HCT116 (cell line): ENCODE measurements at places on chromosomes 6 and 20. TPM values are rescaled to one million over a fixed set of nuclear protein-coding genes. Genes with fewer than 3 reads are reported as not detected.

The GPLD1 gene
- 2.1 TPM for total RNA-seq

The CCDC170 gene
- total RNA-seq: 0.12 TPM

The MOG gene
- total RNA-seq: not detected

The ZNF318 gene
- total RNA-seq: 15.2 TPM

GRCh38 chr6:123323452-123324329 is 313.1 kb downstream of the TRDN start:
- DNase-seq: no peak
- H3K27me3 ChIP-seq: peaks cover 11% of the 10 kb centered on the region
- H3K4me3 ChIP-seq: no peak overlapping the region

DNA sequence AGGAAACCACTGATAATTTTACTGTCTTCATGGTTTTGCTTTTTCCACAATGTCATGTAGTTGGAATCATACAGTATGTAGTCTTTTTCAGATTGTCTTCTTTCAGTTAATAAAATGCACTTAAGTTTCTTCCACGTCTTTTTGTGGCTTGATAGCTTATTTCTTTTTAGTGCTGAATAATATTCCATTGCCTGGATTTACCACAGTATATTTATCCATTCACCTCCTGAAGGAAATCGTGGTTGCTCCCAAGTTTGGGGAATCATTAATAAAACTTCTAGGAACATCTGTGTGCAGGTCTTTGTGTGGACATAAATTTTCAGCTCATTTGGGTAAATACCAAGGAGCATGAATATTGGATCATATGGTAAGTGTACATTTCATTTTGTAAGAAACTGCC is 38.8 kb upstream of the ZNFX1 start:
- H3K27me3 ChIP-seq: peaks cover 7% of the 10 kb centered on the region; the same call in 1 of the 2 replicates
- no peak overlapping the region for H3K4me3 ChIP-seq
- no peaks in the 10 kb centered on the region for H3K36me3 ChIP-seq

GRCh38 chr20:11671015-11671511 is 246.6 kb upstream of the BTBD3 start:
- DNase-seq: no peak
- H3K27me3 ChIP-seq: peaks cover 4% of the 10 kb centered on the region; the same call in 1 of the 2 replicates
- H3K4me3 ChIP-seq: no peak overlapping the region
- no peaks in the 10 kb centered on the region for H3K4me1 ChIP-seq
- no peak overlapping the region for H3K27ac ChIP-seq

DNA sequence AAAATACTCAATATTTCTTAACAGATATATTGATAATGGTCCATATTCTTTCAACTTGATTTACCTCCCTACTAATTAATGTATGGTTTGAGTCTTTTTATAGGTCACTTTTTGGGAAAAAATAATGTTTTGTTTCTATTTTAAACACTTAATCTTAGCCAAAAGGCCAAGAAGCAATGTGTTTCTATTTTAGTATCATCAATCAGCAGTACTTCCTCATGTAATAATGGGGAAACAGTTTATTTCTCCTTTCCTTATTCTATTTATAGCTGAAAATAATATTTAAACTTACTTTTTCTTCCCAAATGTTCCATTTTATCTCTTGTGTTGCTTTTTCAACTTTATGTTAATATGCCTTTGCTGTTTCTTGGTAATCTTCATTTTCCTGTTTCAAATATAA is 295.1 kb downstream of the ALDH8A1 start:
- H3K36me3 ChIP-seq: no peaks in the 10 kb centered on the region
- peaks cover 3% of the 10 kb centered on the region; the same call in 1 of the 2 replicates for H3K4me1 ChIP-seq
- no peak overlapping the region for H3K27ac ChIP-seq

DNA sequence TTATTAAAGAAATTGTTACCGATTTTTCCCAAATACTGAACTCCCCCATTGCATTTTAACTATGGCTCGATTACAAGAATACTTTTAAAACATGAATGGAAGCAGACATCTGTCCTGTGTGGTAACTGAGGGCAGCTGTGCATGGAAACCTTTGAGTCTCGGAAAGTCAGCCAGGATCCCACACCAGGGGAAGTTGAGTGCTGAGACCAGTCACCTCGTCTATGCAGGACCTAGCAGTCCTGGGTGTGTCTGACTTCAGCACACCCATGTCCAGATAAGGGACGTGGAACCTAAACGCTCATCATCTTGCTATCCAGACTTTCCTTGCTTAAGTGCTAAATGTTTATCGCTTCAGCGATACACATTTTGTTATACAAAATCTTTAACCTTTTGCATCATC is 6.1 kb downstream of the RIN2 start:
- peaks cover 8% of the 10 kb centered on the region for H3K4me1 ChIP-seq
- H3K27ac ChIP-seq: no peak overlapping the region
- H3K4me3 ChIP-seq: no peak overlapping the region
- H3K27me3 ChIP-seq: no peaks in the 10 kb centered on the region

- no peak for DNase-seq
- H3K4me1 ChIP-seq: no peaks in the 10 kb centered on the region
- no peak overlapping the region for H3K27ac ChIP-seq
- no peaks in the 10 kb centered on the region for H3K27me3 ChIP-seq
- no peaks in the 10 kb centered on the region for H3K36me3 ChIP-seq
Observed at GRCh38 chr6:89542081-89542857, 96.3 kb downstream of the LYRM2 start.

DNA sequence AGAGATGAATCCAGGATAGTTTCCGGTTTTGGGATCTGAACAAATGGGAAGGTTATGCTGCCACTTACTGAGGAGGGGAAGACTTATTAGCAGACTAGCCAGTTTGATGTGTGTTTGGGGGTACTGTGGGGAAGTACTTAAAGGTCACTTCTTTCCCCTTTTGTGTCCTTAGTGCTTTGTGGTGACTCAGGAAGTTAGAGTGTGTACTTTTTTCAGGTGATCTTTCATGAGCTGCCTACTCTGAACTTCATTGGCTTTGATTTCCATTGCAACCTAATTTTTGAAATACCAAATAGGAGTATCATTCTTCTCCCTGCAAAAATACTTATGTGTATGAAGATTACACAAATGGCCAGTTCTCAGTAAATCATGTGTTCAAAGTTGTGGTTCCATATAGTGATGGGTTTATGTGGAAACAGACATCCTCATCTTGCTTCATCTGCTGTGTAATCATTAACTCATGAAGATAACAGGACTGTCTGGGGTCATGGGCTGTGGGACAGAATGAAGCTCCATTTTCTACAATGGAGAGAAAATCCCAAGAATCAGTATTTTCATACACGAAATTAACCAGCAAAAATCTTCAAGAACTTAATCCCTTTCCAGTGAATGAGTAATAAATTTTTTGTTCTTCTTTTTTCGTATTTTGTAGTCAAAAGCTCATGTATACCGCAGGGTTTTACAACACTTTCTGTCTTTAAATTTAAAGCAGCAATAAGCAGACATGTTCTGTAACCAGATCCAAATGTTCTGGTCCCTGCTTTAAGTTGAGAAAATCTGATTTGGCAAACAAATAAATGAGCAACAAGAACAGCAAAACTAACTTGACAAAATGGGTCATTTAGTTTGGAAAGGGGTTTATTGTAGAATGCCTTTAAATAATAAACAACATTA is 272.2 kb upstream of the FLRT3 start:
- no peaks in the 10 kb centered on the region for H3K4me1 ChIP-seq
- no peak overlapping the region for H3K4me3 ChIP-seq
- no peak for DNase-seq
- no peaks in the 10 kb centered on the region for H3K36me3 ChIP-seq
- no peak overlapping the region for H3K27ac ChIP-seq

GRCh38 chr6:28485482-28485881 is 30.1 kb downstream of the GPX6 start:
- H3K36me3 ChIP-seq: no peaks in the 10 kb centered on the region
- no peaks in the 10 kb centered on the region for H3K27me3 ChIP-seq
- H3K4me1 ChIP-seq: peaks cover 13% of the 10 kb centered on the region

DNA sequence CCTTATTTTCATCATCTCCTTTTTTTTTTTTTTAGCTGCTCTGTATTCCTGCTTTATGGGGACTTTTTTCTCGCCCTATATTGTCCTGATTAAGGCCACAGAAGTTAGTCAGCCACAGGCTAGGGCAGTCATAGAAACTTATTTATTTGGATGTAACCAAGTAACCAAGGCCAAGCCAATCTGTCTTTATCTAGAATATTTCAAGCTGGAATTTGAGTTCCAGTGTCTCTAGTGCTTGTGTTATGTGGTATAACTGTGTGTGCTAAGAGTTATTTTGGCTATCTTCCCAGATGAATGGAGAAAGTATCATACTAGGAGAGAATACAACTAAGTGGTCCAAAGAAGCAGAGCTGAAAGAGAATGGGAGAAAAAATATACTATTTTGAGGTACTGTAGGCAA is 751.5 kb downstream of the CBLN4 start:
- no peaks in the 10 kb centered on the region for H3K27me3 ChIP-seq
- H3K4me1 ChIP-seq: no peaks in the 10 kb centered on the region
- no peaks in the 10 kb centered on the region for H3K36me3 ChIP-seq
- DNase-seq: no peak
- H3K27ac ChIP-seq: no peak overlapping the region
- H3K4me3 ChIP-seq: no peak overlapping the region
